NCI-H2081 treated with DMSO at 0.1 percent for 48 hours (cell line): ENCODE measurements at places on chromosomes 16 and 17.
A peak's percentile ranks its signal among the peaks of the same experiment; 100 is the strongest.

- DNase-seq = no peak
These were observed 73.6 kb downstream of the SOCS1 start for GRCh38 chr16:11182411-11182810.

DNA sequence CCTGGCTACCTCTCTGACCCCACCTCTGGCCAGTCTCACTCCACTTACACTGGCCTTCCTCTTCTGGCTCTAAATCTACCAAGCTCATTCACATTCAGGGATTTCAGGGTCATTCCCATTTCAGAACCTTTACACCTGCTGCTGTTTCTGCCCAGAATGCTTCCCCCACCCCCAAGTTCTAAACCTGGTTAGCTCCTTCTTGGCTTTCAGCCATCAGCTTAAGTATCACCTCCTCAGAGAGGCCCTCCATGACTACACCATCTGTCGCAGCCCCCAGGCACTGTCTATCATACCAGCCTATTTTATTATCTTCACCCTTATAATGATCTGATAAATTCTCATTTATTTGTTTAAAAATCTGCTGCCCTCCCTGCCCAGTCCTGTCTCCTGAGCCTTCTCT is 23.3 kb upstream of the NGFR start:
- DNase-seq = no peak

DNA sequence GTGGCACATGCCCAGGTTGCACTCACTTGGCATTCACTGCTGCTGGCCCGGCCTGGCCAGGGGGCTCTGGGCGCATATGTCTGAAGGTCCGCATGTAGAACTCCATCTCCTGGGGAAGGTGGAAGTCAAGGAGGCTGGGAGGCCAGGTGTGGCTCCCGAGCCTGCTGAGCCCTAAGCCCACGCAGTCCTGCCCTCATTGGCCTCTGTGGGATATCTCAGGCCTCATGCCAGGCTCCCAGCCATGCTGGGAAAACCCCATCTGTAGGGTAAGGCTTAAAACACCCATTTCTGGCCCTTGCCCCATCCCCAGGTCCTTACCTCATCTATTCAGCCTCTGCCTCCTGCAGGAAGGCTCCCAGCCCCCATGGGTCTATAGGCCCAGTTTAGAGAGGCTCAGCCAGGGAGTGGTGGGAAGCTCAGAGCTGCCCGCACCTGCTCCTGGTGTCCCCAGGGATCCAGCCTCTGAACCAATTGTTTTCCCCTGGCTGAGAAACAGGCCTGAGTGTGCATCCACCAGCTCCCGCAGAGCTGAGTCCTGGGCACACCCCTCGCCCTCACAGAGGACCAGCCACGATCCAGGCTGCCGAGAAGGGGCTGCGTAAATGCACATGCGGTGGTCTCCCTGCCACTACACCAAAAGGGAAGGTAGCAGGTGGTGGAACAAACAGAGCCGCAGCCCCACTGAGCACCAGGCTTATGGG is 2.3 kb upstream of the TPPP3 start:
- peak; percentile 58 for DNase-seq

DNA sequence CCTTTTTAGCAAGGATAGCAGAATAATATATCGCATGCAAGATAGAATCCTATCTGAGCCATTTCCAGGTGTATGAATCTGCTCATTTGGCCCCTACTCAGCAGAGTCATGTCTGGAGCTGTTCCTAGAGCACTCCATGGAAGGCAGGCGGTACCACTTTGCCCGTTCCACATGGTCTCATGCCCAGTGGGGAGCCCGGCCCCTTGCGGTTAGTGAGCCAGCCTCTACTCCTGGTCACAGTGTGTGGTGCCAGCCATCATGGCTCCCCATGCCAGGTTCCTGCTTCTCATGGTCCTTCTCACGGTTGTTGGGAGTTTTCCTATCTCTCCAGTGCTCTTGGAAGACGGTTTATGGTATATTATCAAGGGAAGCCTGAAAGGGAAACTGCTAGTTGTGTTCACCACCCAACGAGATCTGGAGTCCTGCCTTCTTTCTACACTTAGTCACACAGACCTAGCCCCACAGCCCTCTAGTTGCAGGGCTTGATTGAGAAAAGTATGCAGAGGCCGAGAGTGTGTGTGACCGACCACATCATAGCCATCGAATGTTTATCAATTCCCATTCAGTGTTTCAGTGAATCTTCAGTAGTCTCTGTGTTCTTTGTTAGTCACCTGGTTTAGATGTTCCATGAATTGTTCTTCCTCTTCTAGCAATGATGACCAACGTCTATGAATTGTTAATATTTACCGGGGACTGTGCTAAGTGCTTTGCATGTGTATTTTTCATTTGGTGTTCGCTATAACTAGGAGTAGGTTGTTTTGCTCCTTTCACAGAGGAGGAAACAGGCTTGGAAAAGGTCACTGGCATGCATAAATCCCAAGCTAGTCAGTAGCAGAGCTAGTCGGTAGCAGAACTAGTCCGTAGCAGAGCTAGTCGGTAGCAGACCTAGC is 9.6 kb downstream of the JPT2 start:
- DNase-seq = no peak

DNA sequence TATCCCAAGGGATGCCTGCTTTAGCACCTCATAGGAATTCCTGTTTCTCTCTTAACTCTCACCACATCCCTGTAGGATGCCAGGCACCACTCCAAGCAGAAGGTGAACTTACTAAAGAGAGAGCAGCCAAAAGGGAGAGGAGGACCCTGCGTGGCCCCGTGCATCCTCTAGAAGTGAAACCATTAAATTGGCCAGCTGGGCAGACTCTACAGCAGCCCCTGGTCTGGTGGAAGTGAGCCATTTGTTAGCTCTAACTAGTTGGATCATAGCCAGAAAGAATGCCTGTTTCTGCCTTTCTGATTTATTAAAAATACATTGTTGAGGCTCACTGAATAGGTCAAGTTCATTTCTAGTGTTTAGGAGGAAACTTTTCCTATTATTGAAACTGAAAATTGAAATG is 22.3 kb downstream of the TMEM11 start:
- no peak for DNase-seq

GRCh38 chr17:75518983-75519537 is 2.7 kb downstream of the TSEN54 start:
- DNase-seq = no peak

- DNase-seq = no peak
These were observed 7.6 kb downstream of the DNAJA3 start for GRCh38 chr16:4433228-4433627.

- no peak for DNase-seq
These were observed 891.8 kb upstream of the SOX9 start for GRCh38 chr17:71229070-71229469.

DNA sequence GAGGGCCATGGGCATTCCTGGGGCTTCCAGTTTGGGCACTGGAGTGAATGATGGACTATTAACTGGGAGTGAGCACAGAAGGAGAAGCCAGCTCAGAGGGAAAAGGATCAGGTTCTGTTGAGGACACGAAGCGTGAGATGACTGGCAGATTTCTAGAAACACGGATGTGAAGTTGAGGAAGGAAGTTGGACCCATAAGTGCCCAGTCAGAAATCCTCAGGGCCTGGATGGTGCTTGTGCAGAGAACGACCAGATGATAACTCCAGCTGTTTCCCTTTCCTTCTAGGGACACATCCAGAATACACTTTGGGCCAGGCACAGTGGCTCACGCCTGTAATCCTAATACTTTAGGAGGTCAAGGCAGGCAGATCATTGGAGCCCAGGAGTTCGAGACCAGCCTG is 23.3 kb upstream of the ANKRD40CL start:
- no peak for DNase-seq

GRCh38 chr17:59124665-59125064 is 18.0 kb upstream of the TRIM37 start:
- DNase-seq = no peak

DNA sequence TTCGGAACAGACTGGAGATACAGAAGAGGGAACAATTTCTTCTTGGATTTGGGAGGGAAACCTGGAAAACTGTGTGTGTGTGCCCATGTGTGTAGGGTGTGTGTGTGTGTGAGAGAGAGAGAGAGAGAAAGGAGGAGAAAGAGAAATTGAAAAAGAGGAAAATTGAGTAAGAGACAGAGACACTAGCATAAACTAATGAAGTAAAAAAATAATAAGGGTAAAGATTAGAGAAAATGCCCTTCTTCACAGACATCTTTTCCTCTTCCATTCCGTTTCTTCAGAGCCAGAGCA is 13.9 kb upstream of the HOXB2 start:
- no peak for DNase-seq
